Activated CD8-positive, alpha-beta memory T cell treated with anti-CD3 and anti-CD28 coated beads for 1 hour (primary cell): ENCODE measurements at places on chromosomes 12 and 14.

GRCh38 chr14:22483863-22484593 lies 105.0 kb downstream of the DAD1 start:
- DNase-seq: no peak

DNA sequence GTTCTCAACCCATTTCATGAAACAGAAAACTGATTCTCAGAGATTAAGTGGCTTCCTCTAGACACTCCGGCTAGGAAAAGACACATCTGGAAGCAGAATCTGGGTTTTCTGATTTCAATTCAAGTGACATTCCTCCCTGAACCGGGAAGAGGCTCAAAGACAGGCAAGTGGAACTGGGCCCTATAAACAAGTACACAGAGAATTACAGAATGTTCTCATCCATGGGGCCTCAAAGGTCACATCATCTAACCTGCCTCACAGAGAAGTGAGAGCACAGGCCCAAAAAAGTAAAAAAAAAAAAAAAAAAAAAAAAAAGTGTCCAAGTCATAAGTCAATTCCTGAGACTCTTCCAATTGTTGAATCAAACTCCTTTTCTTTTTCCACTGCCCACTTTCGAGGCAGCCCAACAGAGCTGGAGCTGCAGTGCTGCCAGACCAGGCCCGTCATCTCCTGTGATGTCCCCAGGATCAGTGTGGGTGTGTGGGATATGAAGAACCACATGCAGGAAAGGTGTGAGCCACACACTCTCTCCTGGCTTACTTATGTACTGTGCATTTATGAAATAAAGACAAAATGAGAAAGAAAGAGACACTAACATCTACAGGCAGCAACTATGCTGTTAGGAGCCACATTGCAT lies 2.8 kb upstream of the KRT1 start:
- no peak for DNase-seq

- DNase-seq: no peak
Measured at GRCh38 chr12:42240131-42240750, 2.2 kb upstream of the YAF2 start.

- no peak for DNase-seq
Measured at GRCh38 chr12:53751336-53752191, at the start of gene CISTR. CISTR (minus strand) TSS chr12:53751979.

- DNase-seq: no peak
Measured at GRCh38 chr12:129605666-129606065, 298.2 kb downstream of the TMEM132D start.
